IMR-90 (cell line): ENCODE measurements at places on chromosomes 3 and 15.

DNA sequence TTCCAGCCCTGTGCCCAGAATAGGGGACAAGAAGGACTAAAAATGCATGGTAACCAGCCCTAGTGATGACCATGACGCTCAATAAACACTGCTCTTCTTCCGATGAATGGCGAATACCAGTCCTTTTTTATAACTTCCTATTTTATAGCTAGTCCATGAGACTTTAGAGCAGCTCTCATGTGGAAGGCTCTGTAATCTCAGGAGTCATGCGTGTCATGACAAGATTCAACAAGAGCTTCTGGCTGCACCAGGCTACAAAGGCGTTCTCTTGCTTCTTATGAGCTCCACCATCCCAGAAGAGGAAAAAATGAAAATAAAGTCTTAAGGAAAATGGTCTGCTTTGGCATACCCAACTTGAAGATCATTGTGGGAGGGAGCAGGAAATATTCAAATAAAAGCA is 141.0 kb downstream of the TMCO5A start:
- no peak for DNase-seq

GRCh38 chr15:22226034-22226790 is 145.9 kb downstream of the OR4M2 start:
- DNase-seq: no peak

- no peak for DNase-seq
Measured at GRCh38 chr15:95492388-95493070, 838.0 kb upstream of the NR2F2 start.

- no peak for DNase-seq
Measured at GRCh38 chr3:115423170-115423569, 200.1 kb upstream of the GAP43 start.

GRCh38 chr3:141368062-141368924 is at the start of gene ZBTB38:
Gene ZBTB38, plus strand, starts transcription at chr3:141368504. Its CDS starts 73,885 bp downstream, at chr3:141442389.
- peak; percentile 97 for DNase-seq

- no peak for DNase-seq
Measured at GRCh38 chr15:80170596-80170995, 17.8 kb downstream of the FAH start.

DNA sequence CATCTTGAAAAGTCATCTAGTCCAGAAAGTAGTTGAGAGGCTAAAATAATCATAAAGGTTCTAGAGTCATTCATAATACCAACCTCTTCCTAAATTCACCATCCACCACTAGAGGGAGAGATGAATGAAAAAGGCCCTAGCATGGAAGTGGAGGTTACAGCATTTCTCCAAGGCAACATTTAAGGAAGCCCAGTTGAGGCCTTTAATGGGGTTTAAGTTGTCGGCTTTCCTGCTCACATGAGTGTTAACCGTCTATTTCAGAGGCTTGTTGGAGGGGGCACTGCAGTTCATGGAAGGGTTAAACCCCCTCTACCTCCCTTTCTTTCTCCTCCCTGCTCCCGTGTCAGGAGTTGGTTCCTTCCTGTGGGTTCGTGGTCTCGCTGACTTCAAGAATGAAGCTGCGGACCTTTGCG is 3.8 kb upstream of the SLCO3A1 start:
- peak; percentile 57 for DNase-seq

DNA sequence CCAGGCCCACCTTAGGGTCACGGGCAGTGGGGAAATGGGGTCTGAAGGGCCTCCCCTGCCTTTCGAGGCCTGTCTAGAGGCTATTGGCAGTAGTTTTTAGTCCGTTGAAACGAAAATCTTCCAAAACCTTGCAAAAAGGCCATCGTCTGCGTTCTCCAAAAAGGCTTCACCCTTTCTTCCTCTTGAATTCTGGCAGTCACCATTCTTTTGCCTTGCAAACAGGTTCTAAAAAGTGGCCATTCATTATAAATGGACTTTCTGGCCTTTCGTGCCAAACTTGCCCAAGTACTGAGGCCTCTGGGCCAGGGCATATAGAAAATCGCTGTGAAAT is 367 bp upstream of the TARS3 start:
- no peak for DNase-seq

DNA sequence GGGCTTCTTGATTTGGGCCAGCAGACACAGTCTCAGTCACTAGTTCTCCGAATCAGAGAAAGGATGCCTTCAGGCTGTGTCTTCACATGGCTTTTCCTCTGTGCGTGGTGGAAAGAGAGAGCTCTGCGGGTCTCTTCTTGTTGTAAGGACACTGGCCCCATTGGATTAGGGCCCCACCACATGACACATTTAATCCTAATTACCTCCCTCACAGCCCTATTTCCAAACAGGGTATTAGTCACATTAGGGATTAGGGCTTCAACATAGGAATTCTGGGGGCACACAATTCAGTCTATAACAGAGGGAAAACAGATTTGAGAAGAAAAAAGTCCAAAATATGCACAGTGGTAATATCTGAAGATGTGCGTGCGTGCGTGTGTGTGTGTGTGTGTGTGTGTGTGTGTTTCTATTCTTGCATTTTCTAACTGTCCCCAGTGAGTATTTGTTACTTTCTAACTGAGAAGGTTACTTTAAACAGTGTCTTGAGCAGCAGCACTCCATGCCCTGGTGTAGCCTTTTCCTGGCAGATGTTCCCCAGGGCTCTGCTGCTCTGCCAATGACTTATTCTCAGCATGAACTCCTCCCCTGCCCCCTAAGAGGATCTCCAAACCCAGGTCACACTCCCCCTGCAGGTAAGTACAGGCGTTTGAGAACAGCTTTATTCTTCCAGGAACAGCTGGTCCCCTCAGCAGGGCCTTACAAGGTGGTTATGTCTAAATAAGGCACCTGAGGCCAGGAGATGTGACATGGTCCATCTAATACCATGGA is 72.9 kb downstream of the RPL39L start:
- peak; percentile 11 for DNase-seq

- no peak for DNase-seq
Measured at GRCh38 chr3:24158761-24159454, 213.8 kb downstream of the NR1D2 start.

GRCh38 chr3:188276375-188276774 is 122.4 kb downstream of the LPP start:
- DNase-seq: no peak

- DNase-seq: no peak
Measured at GRCh38 chr3:143596957-143597642, 251.2 kb downstream of the SLC9A9 start.

- no peak for DNase-seq
Measured at GRCh38 chr3:38121451-38121831, 15.5 kb downstream of the ACAA1 start.

DNA sequence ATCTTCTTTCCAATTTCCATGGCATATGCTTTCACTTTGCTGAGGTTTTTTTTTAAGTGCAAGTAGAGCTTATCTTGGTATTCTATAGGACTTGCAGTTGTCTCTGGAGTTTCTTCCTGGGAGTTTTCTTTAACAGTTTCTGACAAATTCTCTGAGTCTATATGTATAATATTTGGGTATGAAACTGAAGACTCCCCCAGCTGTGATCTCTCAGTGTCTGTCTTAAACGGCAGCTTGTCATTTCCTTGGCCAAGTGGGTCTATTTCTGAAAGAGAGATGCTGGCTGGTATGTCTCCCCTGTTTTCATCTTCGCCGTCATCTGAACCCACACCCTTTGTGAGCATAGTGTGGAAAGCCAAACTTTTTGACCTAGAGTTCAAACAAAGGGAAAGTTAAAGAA is 73.3 kb upstream of the PTX3 start:
- no peak for DNase-seq

- DNase-seq: no peak
Measured at GRCh38 chr3:144344925-144345548, 373.4 kb downstream of the DIPK2A start.

- no peak for DNase-seq
Measured at GRCh38 chr3:61058836-61059235, 192.4 kb downstream of the FHIT start.

GRCh38 chr3:178451799-178452198 is 84.4 kb upstream of the KCNMB2 start:
- no peak for DNase-seq

- no peak for DNase-seq
Measured at GRCh38 chr3:52721002-52721729, 15.3 kb downstream of the SPCS1 start.

GRCh38 chr3:170330366-170330765 is 27.1 kb upstream of the SKIL start:
- DNase-seq: peak; percentile 46

DNA sequence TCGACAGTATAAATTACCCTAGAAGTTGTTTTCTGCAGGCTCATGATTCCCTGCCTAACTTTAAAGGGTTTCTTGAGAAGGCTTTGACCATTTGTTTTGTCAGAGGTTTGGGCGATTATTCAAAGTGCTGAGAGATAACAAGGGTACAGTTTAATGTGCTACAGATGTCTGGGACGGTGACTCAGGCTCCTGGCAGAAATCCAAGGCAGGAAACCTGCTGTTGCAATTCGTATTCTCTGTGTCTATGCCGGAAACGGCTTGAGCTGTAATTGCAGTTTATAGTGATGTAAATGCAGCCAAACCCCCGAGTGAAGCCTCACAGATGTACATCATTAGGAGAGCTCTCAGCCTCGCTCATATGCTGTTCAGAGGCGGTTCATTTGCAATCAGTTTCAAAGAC is 65.6 kb downstream of the SYNPR start:
- DNase-seq: peak; percentile 92

DNA sequence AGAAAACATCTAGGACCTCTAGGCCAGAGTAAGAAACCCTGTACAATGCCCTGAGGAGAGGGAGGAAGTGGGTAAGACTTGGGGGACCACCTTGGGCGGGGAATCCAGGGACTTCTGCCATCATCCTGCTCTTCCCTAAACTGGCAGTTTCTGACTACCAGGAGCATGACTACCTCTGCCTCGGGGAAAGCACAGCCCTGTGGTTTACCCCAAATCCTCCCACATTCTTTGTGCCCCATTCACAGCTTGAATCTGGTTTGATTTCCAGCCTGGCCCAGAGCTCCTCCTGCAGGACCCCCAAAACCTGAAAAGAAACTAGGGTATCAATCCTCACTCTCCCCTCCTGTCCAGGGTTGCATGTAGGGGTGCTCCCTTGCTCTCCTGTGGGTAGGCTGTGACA is 4.7 kb downstream of the C3orf18 start:
- DNase-seq: peak; percentile 49

DNA sequence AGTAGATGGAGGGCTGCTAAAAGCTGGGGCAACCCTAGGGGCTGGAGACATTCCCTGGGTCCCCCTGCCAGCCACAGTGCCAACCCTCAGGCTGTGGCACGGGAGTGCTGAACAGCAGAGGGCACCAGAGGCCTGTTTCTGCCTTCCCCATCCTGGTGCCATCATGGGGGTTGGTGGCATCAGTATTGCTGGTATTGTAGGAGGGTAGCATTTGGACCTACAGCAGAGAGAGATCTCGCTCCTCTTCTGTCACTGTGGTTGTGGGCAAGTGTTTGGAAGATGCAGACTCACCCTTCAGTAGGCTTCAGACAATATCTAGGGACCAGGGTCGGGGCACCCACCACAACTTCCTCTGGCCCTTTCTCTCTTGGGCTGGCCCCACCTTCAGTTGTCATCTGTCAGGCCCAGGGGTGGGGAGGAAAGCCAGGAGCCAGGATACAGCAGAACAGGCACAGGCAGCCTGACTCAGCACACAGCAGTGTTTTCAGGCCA is 123.5 kb downstream of the RPLP1 start:
- DNase-seq: no peak

DNA sequence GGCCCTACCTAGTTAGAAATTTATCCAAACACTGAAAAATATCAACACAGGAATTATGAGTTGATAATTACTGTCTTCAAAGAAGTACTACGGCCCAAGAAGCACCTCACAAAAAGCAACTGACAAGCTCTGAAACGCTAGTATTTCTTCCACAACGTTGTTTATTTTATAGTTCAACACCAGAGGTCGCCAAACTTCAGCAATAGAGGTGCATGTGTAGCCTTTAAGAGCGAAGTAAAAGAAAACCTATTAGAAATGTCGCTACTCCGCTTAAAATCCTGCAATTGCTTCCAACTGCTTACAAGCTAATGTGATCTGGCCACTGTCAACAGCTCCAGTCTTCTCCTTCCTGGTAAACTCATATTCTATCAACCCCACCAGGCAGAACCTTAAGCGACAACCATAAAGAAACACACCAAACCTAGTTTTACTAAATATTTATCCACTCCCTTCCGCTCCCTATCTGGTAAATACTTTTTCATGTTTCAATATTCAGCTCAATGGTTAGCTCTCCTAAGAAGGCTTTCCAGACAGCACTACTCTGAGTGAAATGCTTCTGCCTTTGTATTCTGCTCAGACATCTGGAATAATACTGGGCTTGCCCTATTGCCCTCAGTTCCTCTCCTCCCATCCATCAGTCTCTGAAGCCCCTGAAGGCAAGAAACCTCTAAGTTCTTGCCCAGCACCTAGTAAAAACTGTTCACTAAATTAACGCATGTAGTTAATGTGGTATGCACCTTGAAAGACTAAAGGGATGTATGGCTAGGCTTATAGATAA is 110.2 kb downstream of the NR1I2 start:
- DNase-seq: peak; percentile 71

GRCh38 chr15:83278191-83278590 is 6.3 kb downstream of the BNC1 start:
- DNase-seq: no peak

GRCh38 chr15:50377867-50378751 is 23.1 kb upstream of the GABPB1 start:
- DNase-seq: no peak

DNA sequence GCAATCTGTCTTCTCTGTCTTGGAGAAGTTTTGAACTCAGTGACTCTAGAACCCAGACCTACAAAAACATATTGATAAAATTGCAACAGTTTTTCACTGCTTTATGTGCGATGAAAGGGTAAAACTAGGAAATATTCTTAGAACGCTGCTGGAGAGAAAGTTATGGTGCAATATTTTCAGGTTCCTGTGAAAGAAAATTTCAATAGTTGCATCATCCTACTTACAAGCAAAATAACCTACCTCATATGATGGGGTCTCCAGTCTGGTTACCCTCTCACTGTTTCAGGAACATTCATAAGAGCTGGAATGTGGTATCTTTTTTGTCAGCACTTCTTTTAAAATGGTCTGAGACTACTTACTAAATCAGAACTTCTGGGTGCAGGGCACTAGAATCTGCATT is 27.1 kb downstream of the GATM start:
- no peak for DNase-seq

- DNase-seq: no peak
Measured at GRCh38 chr3:37862903-37863815, 1.5 kb downstream of the CTDSPL start.

DNA sequence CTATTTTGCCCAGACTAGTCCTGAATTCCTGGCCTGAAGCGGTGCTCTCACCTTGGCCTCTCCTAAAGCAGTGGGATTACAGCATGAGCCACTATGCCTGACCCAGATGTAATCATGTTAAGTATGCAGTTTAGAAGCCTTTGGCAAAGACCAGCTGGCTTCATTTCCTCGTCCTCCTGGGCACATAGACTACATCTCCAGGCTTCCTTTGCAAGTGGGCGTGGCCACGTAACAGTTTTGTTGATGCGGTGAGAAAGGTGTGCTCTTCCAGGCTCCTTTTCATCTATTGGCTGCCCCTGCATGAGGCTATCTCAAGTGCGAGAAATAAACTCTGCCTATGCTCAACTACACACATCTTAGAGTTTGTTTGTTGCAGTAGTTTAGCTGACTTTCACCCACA is 13.0 kb downstream of the SV2B start:
- no peak for DNase-seq

- DNase-seq: no peak
Measured at GRCh38 chr15:89125088-89125826, 37.0 kb downstream of the ABHD2 start.

GRCh38 chr3:101484805-101485620 is 28.0 kb downstream of the SENP7 start:
- peak; percentile 63 for DNase-seq
